ENCODE measurements at places on chromosomes 1 and 21.

DNA sequence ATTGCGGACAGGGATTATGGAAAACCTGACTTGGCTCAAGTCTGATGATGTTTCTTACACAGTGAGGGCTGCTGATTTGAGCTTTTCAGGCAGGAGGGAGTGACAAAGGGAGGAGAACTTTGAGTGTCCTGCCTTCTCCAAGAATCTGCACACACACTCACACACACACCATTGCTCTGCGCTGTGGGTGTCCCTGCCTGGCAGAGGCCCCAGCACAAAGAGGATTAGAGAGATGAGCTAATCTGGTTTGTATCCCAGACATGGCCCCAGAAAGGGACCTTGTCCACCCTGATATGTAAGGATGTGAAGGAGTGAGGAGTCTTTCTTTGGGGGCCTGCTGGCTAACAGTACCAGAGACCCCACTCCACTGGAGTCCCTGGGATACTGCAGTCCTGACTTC, 5.9 kb upstream of the WNT2B start:
- no peak for DNase-seq

DNA sequence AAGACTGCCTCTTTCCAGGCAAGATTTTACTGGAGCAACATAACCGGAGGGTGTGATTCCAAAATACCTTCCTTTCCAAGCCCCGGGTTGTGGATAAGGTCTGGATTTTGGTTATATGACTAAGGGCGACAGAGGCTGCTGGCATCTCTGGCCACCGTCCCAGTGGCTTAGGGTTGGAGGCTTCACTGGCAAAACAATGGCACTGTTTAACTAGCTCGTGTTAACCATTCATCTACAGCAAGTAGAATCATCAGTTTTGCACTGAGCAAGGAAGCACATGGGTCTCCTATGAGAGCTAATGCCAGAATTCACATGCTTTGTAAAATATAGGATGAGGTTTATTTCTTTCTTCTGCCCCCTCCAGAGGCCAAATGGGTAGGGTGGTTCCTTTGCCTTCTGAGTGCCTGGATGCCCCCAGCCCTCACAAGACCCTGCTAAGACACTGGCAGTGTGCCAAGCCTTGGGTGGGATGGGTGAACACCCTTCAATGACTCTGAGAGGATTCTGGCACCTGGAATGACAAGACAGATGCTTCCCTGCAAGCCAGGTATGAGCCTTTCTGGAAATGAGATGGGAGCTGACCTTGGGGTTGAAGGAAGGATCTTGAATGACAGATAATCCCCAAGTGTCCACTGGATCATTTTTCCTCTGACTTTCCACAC, 36.8 kb downstream of the DHCR24 start:
- DNase-seq = no peak

DNA sequence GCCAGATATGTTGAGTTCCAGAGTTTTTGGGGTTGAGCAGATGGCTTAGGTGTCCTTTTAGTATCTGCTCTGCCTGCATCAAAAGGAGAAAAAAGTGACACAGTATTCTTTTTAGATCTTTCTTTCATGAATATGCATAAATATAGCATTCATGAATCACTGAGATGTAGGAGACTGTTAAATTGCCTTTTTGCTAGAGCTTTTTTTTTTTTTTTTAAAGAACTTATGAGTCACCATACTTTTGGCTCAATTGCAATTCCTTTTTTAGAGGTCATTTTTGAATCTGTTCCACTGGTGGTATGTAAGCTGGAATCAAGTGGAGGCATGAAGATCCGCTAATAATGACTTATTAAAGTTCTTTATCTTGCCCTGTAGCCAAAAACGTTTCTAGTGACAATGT, 480.9 kb upstream of the ZRANB2 start:
- DNase-seq = no peak

DNA sequence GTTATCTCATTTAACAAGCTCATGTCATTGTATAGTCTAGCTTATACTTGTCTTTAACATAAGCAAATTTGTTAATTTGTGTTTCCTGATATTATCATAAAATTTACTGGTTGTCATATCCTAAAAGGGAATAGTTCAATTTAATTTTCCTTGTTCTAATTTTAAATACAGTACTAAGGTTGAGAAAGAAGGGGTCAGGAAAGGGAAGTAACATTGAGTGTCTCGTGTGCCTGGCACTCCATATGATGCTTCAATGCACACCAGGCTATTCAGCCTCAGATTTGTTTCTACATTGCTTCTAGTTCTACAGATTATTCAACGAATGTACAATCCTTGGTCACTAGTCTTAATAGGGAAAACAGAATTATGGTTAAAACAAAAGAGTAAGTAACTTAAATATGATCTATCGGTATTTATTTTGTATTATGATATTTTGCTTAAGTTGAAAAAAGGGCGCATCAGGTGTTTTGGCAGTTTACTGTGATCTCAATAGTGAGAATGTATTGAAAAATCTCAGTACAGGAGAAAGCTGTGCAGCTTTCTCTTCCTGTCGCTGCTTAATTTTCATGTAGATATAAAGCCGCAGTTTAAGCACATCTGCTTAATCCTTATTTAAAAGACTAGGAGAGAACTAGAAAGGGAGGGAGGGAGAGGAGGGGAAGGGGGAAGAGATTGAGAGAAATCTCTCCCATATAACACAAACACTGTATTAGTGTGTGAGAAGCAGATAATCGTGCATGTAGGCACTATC, 13.0 kb downstream of the PTPRC start:
- DNase-seq = no peak

DNA sequence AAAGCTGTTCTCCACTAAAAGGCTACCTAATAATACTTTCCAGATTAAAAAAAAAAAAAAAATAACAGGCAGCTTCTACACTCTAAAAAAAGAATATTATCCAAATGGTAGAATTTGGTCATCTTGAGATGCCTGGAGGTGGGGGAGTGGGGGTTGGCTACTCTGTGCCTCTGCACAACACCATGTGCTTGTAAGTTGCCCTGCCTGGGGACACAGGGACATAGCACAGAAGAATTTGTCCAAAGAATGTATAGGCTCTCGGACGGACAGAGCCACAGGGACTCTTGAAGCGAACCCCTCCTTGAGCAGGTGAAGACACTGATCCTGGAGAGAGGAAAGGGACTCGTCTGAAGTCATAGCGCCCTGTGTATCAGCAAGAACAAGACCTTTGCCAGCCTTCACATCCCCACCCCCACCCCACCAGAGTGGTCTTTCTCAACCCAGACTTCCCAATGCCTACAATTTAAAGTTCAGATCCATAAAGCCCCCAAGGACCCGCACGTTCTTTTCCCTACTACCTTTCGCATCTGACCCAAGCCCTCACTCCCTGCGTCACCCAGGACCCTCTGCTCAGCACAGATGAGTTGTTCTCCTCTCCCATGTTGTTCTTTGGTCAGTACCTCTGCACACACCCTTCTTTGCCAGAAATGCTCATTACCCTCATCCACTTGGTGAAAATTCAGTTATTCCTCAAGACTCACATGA, 72.6 kb downstream of the LGR6 start:
- no peak for DNase-seq

DNA sequence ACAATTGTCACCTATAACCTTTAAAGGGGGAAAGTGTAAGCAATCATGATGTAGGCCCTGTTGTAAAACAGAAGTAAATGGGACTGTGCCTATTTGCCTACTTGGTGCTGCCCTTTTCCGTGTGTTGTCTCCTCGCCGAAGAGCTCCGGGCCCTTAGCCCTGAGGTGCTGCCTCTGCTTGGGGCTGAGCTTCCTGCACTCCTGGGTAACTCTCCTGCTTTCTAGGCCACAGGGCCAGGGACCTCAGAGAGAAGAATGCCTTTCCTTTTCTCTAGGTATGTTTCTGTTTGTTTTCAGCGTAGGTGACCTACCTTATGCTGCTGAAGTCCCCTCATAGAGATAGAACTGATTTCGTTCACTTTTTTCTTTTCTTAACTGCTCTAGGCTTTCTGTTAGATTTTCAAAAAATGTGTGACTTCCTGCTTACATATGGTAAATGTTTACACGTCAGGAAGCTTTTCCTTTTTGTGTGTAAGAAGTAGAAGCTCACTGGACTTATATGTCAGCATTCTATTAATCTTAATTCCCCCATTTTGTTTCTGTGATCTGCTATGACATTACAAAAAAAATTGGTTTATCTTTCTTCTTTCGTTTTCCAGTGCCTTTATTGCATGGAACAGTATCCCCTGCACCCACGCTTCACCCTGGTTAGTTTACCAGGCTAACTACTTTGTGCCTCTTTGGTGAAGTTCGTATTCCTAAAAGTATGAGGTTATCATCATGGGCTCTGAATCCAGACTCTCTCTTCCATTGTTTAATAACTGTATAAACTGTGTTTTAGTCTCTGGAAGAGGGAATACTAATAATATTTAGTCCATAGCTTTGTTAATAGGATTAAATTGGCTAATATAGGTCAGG, 61.7 kb downstream of the ITSN1 start:
- DNase-seq = no peak

GRCh38 chr1:228911225-228912210, 176.2 kb downstream of the RHOU start:
- no peak for DNase-seq

DNA sequence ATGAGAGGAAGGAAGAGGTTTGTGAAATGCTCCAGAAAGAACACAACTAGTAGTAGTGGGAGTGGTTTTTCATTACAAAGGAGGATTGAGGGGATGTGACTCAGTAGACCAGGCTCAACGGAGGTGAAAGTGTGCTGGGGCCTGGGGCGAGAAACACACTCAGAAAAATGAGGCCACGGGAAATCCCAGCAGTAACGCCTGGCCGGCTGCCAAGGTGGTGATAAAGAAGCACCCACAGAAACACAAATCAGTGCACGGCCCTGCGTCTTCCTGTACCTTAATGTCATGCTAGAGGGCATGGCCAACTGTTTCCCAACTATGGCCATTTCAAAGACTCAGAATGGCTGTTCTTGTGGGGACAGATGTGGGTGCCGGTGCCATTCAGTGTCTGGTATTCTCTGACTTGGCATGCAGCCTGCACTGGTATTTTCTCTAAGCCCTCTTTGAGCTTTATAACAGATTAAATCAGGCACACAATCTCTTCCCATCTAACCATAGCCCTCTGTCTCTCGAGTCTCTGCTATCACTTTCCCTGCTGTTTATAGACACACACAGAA, 38.2 kb downstream of the URB2 start:
- DNase-seq = peak; percentile 57

GRCh38 chr1:194968916-194969315, 1639.3 kb downstream of the KCNT2 start:
- no peak for DNase-seq

DNA sequence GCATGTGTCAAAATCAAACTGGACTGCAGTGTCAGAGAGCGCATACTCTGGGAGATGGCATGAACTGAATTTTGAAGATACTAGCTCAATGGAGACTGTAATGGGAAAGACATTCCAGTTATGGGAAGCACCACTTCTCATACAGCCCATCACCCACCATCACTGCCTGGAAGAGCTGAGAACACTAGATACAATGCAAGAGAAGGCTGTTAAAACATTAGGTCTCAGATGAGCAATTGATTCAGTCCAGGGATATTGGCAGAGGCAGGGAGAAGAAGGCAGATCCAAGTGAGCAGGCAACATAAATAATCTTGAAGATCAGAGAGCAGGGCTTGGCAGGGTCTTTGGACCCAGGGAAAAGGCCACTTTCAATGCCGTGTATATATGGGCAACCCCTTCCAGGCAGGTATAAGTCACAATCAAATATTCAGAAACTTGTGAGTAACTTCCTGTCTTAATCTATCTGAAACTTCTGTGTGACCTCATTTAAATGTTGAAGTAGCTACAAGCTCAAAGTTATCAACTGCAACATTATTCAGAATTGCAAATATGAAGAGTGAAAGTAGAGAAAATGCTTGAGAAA, 290.3 kb upstream of the SGIP1 start:
- DNase-seq = no peak

DNA sequence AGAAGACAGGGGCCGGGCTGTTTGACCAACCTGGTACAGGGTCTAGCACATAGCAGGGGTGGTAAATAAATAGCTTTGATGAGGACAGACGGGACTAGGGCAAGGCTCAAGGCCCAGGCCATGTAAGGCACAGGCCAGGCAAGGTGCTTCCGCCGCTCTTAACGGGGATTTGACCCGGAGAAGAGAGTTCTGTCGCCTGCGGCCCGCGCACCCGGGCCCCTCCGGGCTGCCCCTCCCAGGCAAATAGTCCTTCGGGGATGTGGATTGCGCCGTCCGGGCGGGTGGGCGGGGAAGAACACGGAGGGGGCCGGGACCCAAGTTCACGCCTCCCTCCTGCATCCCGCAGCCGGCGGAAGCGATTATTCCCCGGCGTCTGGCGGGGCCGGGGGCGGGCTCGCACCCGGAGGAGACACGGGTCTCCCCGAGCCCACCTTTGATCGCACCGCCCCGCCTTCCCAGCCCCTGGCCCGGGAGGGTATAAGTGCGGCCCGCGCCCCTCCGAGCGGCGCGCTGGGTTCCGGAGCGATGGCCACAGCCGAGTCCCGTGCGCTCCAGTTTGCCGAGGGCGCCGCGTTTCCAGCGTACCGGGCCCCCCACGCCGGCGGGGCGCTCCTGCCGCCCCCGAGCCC, at the start of gene MIXL1:
Gene MIXL1, plus strand, starts transcription at position 508 of the 629 bp plus-strand sequence. Its CDS starts 18 bp downstream, at position 526.
- DNase-seq = no peak

- no peak for DNase-seq
These were observed 4.9 kb upstream of the KIF14 start for GRCh38 chr1:200625381-200625824.

DNA sequence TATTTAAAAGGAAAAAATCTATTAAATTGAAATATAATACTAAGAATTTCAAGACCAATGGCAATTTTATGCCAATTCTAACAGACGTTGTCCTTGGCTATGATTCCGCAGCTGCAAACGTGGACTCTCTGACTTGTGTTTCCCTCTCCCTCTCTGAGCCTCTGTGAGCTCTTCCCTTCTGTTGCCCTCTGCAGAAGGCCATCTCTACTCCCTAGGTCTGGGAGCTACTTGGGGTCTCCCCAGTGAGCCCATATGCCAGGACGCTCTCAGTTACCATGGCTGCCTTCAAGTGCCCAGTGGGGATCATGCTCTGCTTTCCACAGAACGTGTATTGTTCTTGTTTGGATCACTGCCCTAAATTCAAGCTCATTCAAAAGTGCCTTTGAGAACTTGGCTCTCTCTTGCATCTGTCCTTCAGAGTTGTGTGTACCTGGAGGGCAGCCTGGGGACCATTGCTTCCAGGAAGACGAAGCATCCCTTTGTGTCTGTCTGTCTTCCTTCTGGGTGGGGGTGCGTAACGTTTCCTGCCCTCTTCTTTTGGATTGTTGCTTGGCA, 97.5 kb upstream of the TSPAN2 start:
- no peak for DNase-seq

DNA sequence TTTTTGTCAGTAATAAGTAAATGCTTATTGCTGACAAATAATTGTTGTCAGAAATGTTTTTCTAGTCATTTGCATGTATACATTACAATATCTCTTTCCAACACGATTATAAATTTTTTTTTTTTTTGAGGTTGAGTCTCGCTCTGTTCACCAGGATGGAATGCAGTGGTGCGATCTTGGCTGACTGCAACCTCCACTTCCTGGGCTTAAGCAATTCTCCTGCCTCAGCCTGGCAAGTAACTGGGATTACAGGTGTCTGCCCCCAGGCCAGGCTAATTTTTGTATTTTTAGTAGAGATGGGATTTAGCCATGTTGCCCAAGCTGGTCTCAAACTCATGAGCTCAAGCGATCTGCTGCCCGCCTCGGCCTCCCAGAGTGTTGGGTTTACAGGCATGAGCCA, 72.0 kb upstream of the ATF3 start:
- no peak for DNase-seq

Data from activated T-helper 1 cell treated with Interleukin-2 at 50 U/mL for 16 hours (primary cell).